Hematopoietic multipotent progenitor cell treated with erythropoietin and hydrocortisone succinate and interleukin-3 and kit ligand, for 4 days (in vitro differentiated cells): ENCODE measurements at places on chromosomes 11 and 22.
A peak's percentile ranks its signal among the peaks of the same experiment; 100 is the strongest.

DNA sequence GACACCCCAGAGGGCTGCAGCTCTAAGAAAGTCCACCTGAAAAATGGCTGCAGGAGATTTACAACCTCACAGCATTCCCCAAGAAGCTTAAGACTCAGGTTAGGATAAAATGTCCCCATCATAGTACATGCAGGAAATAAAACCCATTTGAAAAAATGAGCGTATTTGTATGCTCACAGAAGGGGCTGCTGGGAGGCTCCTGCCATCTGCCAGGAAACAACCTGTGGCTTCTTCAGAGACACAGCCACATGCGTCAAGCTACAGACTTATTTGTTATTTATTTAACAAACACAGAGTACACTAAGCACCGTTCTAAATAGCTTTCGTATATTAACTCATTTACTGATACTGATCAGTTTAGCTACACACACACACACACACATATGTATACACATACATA is 73.4 kb downstream of the FEZ1 start:
- DNase-seq = no peak

GRCh38 chr22:26383968-26384556 is 45.0 kb upstream of the ASPHD2 start:
- no peak for DNase-seq

GRCh38 chr22:46064966-46065666 is 85.2 kb upstream of the PPARA start:
- no peak for DNase-seq

DNA sequence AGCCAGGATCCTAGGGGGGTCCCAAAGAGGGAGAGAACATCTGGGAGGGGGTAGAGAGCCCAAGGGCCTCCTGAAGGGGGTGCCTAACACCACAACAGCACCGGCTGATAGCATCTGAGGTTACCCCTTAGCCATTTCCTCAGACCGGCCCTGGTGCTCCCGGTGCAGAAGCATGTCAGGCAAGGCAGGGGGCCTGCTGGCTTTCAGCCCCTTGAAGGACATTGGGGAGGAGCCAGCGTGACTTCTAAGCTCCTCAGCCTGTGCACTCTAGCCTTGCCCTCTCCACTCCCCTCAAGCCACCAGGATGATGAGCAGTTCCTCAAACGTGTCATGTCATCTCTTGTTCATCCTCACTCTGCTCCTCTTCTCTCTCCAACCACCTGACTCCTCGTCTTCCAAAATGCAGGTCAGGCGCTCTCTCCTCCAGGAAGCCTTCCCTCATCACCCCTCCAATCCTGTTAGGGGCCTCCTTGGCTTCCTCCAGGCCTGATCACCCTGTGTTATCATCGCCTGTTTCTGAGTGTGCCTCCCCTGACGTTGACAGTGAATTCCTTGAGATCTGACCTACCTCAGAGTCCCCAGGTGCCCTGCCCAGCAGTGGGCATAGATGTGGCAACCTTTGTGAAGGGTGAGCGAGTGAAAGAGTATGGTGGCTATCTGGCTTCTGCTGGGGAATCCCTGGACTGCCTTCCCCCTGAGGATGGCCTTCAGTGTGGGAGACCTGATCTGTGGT is 6.1 kb downstream of the P2RY2 start:
- peak; percentile 76 for DNase-seq

DNA sequence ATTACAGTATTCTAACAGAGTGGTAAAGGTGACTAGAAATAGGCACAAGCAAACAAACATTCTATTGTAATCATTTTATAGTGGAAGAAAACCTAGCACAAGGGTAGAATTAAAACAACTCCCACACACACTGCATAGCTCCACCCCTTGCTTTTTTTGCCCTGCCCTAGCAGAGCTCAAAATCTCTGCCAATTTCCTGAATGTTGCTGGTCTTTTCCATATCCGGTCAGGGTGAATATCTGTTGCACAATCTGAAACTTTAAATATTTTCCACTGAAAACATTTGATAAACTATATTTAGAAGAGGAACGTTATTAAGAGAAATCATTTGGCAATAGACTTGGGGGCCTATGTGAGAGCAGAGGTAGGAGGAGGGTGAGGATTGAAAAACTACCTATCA is 2.7 kb downstream of the SPA17 start:
- no peak for DNase-seq

DNA sequence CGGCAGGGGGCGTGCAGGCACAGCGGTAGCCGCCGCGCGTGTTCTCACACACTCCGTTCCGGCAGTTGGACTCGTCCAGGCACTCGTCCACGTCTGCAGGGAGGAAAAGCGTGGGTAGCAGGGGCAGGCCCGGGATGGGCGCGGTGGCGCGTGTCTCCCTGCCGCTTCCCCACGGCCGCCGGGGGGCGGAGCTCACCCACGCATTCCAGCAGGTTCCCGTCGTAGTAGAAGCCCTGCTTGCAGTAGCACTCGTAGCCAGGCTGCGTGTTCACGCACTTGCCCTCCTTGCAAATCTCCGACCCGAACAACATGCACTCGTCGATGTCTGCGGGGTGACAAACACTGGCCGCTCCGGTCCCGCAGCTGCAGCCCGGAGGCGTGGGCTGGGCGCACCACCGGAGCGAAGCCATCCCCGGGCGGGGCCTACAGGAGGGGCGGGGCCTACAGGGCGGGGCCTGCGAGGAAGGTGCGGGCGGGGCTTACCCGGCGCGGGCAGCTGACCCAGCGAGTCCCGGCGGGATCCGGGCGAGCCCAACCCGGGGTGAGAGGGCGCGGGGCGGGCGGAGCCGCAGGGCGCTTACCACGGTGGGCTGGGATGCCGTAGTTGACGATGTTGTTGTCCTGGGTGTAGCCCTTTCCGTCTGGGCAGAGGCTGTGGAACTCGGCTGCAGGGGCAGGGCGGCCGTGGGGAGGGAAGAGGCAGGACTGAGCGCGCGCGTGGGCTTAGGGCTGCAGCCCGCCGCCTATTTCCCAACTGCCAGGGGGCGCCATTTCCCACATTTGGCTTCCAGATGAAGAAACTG is 15.6 kb downstream of the SCYL1 start:
- DNase-seq = peak; percentile 96

DNA sequence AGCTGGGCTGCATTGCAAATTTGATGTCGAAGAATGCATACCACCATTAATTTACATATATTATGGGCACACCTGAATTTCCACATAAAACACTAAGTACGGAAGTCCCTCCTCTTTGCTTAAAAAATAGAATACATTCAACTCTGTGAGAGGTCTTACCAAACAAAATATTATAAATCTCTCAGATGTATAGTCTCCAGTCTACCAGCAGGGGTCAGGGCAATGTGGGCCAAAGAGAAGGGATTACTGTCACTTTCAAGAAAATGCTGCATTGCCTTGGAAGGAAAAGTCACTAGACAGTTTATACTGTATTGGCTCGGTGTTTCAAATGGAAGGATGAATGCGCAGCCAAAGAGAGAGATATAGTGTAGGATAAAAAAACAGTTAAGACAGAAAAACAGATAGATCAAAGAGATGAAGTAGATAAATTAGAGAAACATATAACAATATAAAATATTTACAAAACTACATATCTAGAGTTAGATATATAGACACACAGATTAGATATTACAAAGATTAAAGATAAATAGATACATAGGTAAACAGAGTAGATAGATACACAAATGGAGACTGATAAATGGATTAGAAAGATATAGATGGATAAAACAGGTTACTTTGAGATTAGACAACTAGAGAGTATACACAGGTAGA is 20.9 kb downstream of the SERGEF start:
- peak; percentile 84 for DNase-seq

GRCh38 chr11:79290761-79291160 is 150.1 kb downstream of the TENM4 start:
- no peak for DNase-seq

- no peak for DNase-seq
These were observed 5.5 kb downstream of the C11orf91 start for GRCh38 chr11:33695051-33695566.

GRCh38 chr11:32265911-32266310 is 169.4 kb downstream of the WT1 start:
- no peak for DNase-seq

DNA sequence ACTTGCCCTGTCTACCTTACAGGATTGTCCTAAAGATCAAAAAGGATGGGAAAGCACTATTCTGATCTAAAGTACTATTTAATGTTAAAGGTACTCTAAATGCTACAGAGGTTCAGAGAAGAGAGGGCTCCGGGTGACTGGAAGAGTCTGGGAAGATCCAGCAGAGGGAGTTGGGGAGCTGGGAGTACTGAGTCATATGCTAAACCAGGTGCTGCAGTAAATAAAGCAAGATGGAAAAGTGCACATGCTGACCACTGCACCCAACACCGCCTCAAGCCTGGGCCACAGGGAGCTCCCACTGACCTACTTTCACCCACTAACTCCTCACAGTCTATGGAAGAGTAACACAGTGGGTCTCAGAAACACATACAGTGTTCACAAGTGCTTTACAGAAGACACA is 49.3 kb downstream of the WT1 start:
- peak; percentile 73 for DNase-seq

- DNase-seq = no peak
These were observed 48.6 kb downstream of the SESN3 start for GRCh38 chr11:95182397-95182796.

DNA sequence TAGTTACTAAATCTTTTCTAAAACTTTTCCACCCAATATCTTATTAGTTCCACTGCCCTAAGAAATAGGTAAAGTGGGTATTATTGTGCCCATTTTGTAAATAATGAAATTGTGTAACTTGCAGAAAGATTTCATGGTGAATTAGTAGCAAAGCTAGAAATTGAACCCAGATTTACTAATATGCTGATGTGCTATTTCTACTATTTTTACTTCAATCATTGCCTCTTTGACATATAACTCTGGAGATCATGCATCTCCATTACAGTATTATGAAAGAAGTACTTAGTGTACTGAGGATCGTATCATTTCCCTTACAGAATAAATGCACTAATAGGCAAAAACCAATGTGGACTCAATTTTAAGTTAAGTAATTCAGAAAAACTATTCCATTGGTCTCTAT is 119.0 kb downstream of the CSTPP1 start:
- no peak for DNase-seq

DNA sequence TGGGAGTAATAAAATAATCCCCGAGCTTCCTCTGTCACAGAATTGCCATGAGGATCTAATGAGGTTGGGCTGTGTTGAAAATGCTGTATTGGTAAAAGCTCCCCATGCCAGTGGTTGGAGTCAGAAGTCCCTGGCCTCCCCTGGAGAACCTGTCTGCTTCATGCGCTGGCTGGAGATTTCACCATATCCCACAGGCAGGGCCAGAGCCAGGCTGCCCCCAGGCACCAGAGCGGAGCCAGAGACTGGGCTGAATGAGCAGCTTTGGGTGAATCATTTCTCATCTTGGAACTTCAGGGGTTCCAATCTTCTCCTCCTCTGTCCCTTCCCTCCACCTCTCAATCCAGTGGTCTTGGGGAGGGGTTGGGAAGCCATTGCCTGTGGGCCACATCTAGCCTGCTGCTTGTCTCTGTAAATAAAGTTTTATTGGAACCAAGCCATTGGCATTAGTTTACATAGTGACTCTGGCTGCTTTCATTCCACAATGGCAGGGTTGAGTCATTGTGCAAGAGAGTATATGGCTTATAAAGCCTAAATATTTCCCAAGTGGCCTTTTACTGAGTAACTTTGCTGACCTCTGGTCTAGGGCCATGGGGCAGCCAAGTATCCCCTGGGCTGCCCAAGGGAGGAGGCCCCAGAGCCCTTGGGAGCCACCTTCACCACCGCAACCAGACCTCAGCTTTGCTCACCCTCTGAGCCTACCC is 35.2 kb downstream of the LRRC10B start:
- DNase-seq = no peak

DNA sequence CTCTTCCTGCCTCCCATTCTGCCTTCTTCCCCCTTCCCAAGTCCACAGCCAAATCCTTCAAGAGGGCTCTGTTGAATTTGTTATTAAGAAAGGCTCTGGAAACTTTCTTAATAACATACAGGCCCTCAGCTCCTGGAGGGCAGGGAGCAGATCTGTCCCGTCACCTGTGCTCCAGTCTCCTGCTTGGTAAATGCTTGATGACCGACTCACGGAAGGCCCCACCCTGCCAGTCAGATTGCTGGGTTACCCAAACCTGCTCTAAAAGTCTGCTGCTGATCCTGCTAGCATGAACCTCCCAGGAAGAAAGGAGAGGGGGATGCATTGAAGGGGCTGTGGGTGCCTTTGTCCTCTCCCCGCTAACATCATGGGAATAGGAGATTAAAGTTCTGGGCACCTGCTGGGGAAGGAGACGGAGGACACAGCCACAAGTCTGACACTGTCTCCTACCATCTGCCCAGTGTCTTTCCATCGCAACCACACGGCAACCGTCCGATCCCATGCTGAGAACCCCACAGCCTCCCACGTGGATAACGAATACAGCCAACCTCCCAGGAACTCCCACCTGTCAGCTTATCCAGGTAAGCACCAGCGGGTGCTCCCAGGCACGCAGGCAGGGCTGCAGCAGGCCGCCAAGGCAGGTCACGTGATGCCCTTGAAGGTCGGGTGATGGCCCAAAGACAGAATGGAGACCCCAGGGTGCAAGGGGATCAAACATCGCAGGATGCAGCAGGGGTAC is 22.5 kb downstream of the CD5 start:
- DNase-seq = no peak

- no peak for DNase-seq
These were observed 304.2 kb downstream of the DYNC2H1 start for GRCh38 chr11:103413266-103413888.

GRCh38 chr22:20965104-20965887 is 1.8 kb upstream of the AIFM3 start:
- DNase-seq = no peak

- no peak for DNase-seq
These were observed 6.1 kb downstream of the OR6M1 start for GRCh38 chr11:123800036-123800435.
